Stimulated activated CD8-positive, alpha-beta memory T cell treated with anti-CD3 and anti-CD28 coated beads, Interleukin-4, amount 100 ng/mL, for 1 hour (primary cell): ENCODE measurements at places on chromosomes 11 and 22.

- DNase-seq, result no peak
Observed at GRCh38 chr22:27099946-27100722, 442.7 kb downstream of the MIAT start.

- no peak for DNase-seq
Observed at GRCh38 chr22:29060931-29061330, 700 bp downstream of the C22orf31 start.

GRCh38 chr11:112004389-112004788 lies 20.8 kb upstream of the DLAT start:
- DNase-seq, result no peak

- DNase-seq, result no peak
Observed at GRCh38 chr11:34154059-34154875, 48.8 kb downstream of the NAT10 start.
